ENCODE measurements at places on chromosomes 3 and 15.
A peak's percentile ranks its signal among the peaks of the same experiment; 100 is the strongest.

GRCh38 chr3:153768561-153769469 lies 352.4 kb upstream of the ARHGEF26 start:
- peak; percentile 9 for DNase-seq

DNA sequence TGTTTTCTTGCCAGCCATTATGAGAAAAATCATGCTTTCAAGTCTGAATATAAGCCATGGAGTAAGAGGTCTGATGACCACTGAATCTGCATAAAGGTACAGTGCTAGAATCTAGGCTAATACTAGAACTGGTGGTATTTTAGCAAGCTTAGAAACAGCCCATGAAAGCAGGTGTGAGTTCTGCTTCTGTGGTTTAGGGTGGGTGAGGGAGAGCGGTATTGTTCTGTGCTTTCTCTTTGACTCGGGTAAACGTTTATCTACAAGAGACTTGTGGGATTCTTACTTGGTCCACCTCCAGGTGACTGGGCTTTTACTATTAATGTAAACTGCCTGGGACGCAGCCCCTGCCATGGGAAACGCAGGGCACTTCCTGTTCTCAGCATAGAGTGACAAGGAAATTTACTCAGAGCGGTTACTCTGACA lies 55.2 kb downstream of the PGPEP1L start:
- no peak for DNase-seq

DNA sequence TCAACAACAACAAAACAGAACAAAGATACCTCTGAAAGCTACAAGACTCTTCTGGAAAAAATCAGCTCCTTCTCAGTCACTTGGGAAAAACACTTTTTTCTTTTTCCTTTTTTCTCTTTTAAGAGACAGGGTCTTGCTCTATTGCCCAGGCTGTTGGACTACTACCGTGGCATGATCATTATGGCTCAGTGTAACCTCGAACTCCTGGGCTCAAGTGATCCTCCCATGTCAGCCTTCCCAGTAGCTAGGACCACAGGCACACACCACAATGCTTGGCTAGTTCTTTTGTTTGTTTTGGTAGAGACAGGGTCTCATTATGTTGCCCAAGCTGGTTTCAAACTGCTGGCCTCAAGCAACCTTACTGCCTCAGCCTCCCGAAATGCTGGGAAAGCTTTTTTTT lies 12.8 kb downstream of the MYO9A start:
- no peak for DNase-seq

DNA sequence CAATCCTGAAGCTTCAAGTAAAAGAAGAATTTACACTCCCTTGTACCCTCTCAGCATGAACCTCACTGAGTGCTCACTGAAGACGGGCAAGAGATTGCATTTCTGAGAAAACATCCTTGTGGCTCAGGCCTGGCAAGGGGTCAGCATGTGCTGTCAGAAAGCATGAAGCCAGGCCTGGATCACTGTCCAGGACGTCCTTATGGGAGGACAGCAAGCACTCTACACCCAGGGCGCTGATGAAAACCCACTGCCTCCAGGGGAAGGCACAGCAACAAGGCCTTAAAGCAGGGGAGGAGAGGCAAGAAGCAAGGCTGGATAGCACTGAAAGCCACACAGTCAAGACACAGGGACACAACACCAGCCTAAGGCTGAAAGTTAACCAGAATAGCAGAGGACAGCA lies 315.4 kb downstream of the OCA2 start:
- DNase-seq: no peak

- DNase-seq: no peak
Measured at GRCh38 chr15:29773816-29774215, 48.5 kb downstream of the TJP1 start.

- no peak for DNase-seq
Measured at GRCh38 chr3:46298871-46299607, 54.9 kb upstream of the CCR2 start.

All from stimulated activated CD8-positive, alpha-beta memory T cell treated with anti-CD3 and anti-CD28 coated beads, Interleukin-7, amount 100 ng/mL, for 1 hour (primary cell).